ENCODE measurements at places on chromosomes 5 and 9. TPM values are rescaled to one million over a fixed set of nuclear protein-coding genes. Genes with fewer than 3 reads are reported as not detected.
A peak's percentile ranks its signal among the peaks of the same experiment; 100 is the strongest.

The PCDHB6 gene
- total RNA-seq = 0.19 TPM

The FBXO10 gene
- total RNA-seq = 3.4 TPM

The DIRAS2 gene
- total RNA-seq = not detected

The FAM78A gene
- 2.9 TPM for total RNA-seq

The MYMK gene
- not detected for total RNA-seq

The F12 gene
- total RNA-seq = 10.7 TPM

The PDGFRB gene
- total RNA-seq = 51.7 TPM

The IFNA4 gene
- total RNA-seq = not detected

The LCN9 gene
- not detected for total RNA-seq

The ORM2 gene
- not detected for total RNA-seq

- DNase-seq = no peak
- no peaks in the 10 kb centered on the region for H3K4me1 ChIP-seq
- no peaks in the 10 kb centered on the region for H3K27me3 ChIP-seq
- no peak overlapping the region for H3K4me3 ChIP-seq
- H3K36me3 ChIP-seq = no peaks in the 10 kb centered on the region
- H3K27ac ChIP-seq = no peak overlapping the region
Measured at GRCh38 chr9:87656485-87656884, 69.4 kb upstream of the CTSL start.

DNA sequence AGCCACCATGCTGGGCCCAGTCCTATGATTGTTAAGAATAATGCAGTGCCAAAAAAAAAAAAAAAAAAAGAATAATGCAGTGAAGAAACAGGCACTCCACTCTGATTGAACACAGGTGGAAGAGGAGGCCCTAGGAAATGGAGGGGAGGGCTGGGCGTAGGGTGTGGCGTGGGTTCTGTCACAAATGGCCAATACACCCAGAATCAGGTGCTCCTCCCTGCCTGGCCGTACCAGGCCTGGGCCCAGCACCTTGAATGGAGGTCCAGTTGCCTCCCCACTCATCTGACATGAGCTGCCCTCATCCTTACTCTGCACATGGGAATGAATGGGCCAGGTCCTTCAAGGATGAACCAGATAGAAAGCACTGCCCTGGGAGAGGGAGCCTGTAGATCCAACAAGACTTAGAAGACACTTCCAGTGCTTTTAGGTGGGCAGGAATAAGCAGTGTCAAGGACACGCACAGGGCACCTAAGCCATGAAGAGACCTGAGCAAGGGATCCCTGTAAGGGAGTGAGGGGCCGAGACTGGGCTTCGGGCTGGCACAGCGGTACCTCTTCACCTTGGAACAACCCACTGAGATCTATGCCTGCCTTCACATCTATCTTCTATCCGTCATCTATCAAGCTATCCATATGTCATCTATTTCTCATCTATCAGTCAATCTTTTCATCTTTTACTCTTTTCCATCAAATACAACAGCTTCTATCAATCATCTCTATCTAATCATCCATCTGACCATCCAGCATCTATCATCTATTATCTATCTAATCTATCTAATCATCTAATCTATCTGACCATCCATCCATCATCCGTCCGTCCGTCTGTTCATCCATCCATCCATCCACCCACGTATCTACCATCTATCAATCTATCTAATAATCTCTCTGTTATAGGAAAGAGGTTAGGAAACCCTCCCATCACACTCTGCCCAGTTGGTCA, 15.9 kb downstream of the NINJ1 start:
- no peak overlapping the region for H3K4me3 ChIP-seq
- no peaks in the 10 kb centered on the region for H3K27me3 ChIP-seq
- H3K36me3 ChIP-seq = peaks cover 26% of the 10 kb centered on the region
- no peak overlapping the region for H3K27ac ChIP-seq
- DNase-seq = no peak

GRCh38 chr5:73706963-73707362, 81.0 kb downstream of the ARHGEF28 start:
- no peak for DNase-seq
- no peak overlapping the region for H3K4me3 ChIP-seq
- no peaks in the 10 kb centered on the region for H3K27me3 ChIP-seq

GRCh38 chr9:70962761-70963440, 158.5 kb downstream of the TRPM3 start:
- no peak for DNase-seq
- H3K4me1 ChIP-seq = no peaks in the 10 kb centered on the region
- H3K27me3 ChIP-seq = no peaks in the 10 kb centered on the region
- H3K27ac ChIP-seq = no peak overlapping the region
- H3K4me3 ChIP-seq = no peak overlapping the region

GRCh38 chr5:67619235-67619634, 422.6 kb upstream of the CD180 start:
- DNase-seq = no peak
- H3K36me3 ChIP-seq = no peaks in the 10 kb centered on the region
- H3K4me3 ChIP-seq = no peak overlapping the region
- peaks cover 2% of the 10 kb centered on the region for H3K4me1 ChIP-seq
- H3K27me3 ChIP-seq = no peaks in the 10 kb centered on the region
- no peak overlapping the region for H3K27ac ChIP-seq

- no peak overlapping the region for H3K4me3 ChIP-seq
- H3K27ac ChIP-seq = no peak overlapping the region
- no peaks in the 10 kb centered on the region for H3K36me3 ChIP-seq
- H3K27me3 ChIP-seq = no peaks in the 10 kb centered on the region
- DNase-seq = no peak
Measured at GRCh38 chr5:137092831-137093230, 406.3 kb downstream of the SPOCK1 start.

- H3K27ac ChIP-seq = no peak overlapping the region
- no peaks in the 10 kb centered on the region for H3K36me3 ChIP-seq
- no peak overlapping the region for H3K4me3 ChIP-seq
- DNase-seq = no peak
Measured at GRCh38 chr9:69195668-69196067, 21.6 kb downstream of the TJP2 start.

GRCh38 chr9:33107762-33108161, 31.3 kb upstream of the SMU1 start:
- H3K27me3 ChIP-seq = no peaks in the 10 kb centered on the region
- DNase-seq = no peak

- peaks cover 18% of the 10 kb centered on the region for H3K36me3 ChIP-seq
- H3K27ac ChIP-seq = no peak overlapping the region
- no peak for DNase-seq
- no peaks in the 10 kb centered on the region for H3K27me3 ChIP-seq
Measured at GRCh38 chr5:43637416-43637815, 34.4 kb downstream of the NNT start.

GRCh38 chr5:92694067-92694466, 887.0 kb downstream of the NR2F1-AS1 start:
- DNase-seq = no peak
- H3K4me3 ChIP-seq = no peak overlapping the region
- no peaks in the 10 kb centered on the region for H3K27me3 ChIP-seq
- no peaks in the 10 kb centered on the region for H3K36me3 ChIP-seq
- no peaks in the 10 kb centered on the region for H3K4me1 ChIP-seq
- H3K27ac ChIP-seq = no peak overlapping the region

- DNase-seq = no peak
- no peaks in the 10 kb centered on the region for H3K27me3 ChIP-seq
- H3K4me1 ChIP-seq = peaks cover 41% of the 10 kb centered on the region
- no peaks in the 10 kb centered on the region for H3K36me3 ChIP-seq
- H3K4me3 ChIP-seq = no peak overlapping the region
Measured at GRCh38 chr9:94875300-94876020, 149.0 kb downstream of the AOPEP start.

- H3K4me1 ChIP-seq = no peaks in the 10 kb centered on the region
- no peak for DNase-seq
- no peak overlapping the region for H3K27ac ChIP-seq
- H3K4me3 ChIP-seq = no peak overlapping the region
- no peaks in the 10 kb centered on the region for H3K27me3 ChIP-seq
Measured at GRCh38 chr5:94793816-94794198, 175.3 kb downstream of the SLF1 start.

DNA sequence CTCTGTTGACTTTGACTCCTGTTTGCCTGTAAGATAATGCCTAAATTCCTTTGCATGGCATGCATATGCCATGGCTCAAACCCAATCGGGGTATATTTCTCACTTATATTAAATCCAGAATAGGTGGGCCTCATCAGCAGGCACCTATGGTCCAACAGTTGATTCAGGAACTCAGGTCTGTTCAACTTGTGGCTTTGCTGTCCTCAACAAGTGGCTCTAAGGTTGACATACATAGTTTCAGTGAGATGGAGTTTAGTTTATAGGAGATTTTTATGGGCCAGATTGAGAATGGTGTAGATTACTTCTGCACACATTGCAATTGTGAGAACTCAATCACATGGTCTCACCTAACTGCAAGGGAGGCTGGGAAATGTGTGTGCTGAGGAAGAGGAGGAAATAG, 31.6 kb upstream of the PTGER4 start:
- no peak for DNase-seq
- H3K27ac ChIP-seq = no peak overlapping the region
- H3K27me3 ChIP-seq = no peaks in the 10 kb centered on the region

DNA sequence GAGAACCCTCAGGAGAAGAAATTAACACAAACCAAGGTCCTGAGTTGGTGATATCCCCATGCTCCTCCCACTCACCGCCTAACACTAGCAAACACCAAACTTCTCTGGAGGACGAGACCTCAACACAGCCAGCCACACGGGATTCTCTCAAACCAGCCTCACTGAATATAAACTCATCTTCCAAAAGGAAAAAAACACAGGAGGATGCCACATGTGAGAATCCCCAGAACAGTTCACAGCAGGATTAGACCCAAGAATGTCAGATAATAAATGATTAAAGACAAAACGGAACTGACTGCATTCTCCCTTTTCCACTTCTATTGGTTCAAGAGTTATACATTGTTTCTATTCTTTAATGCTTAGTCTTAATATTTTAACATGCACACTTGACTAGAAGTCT, 89.2 kb downstream of the LPAR1 start:
- no peak overlapping the region for H3K27ac ChIP-seq
- DNase-seq = no peak
- no peak overlapping the region for H3K4me3 ChIP-seq
- peaks cover 18% of the 10 kb centered on the region for H3K4me1 ChIP-seq
- H3K27me3 ChIP-seq = no peaks in the 10 kb centered on the region

DNA sequence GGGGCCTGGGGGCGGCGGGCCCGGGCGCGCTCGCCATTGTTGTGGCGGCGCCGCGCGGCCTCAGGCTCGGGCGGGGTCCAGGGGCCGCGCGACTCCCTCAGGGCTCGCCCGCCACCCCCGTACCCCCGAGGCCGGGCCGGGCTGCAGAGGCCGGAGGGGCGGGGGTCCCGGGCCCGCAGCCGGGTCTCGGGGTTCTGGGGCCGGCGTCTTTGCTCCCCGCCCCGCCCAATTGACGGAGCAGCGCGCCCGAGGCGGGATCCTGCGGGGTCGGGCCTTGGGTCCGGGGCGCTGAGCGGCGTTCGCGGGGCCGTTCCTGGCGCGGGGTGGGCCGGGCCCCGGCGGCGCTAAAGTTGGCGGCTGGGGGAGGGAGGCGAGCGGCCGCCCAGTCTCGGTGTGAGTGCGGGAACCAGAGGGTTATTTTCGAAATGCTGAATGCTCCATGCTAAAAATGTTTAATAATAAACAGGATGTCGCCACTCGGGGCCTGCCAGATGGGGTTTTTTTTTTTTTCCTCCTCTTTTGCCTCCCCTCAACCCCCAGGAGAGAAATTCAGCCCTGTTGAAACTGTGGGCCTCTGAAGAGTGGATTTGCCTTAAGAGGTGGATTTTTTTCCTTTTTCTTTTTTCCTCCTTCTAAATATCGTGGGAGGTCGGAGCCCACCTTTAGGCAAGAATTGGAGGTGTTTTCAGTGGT, 724 bp downstream of the PRRC2B start:
- no peaks in the 10 kb centered on the region for H3K36me3 ChIP-seq
- peak overlapping the region; percentile 100 for H3K27ac ChIP-seq
- H3K4me1 ChIP-seq = peaks cover 40% of the 10 kb centered on the region
- no peak for DNase-seq
- no peaks in the 10 kb centered on the region for H3K27me3 ChIP-seq
- H3K4me3 ChIP-seq = peak overlapping the region; percentile 95

GRCh38 chr9:87699835-87700234, 26.1 kb upstream of the CTSL start:
- no peak overlapping the region for H3K27ac ChIP-seq
- H3K27me3 ChIP-seq = no peaks in the 10 kb centered on the region
- no peaks in the 10 kb centered on the region for H3K4me1 ChIP-seq
- no peaks in the 10 kb centered on the region for H3K36me3 ChIP-seq

DNA sequence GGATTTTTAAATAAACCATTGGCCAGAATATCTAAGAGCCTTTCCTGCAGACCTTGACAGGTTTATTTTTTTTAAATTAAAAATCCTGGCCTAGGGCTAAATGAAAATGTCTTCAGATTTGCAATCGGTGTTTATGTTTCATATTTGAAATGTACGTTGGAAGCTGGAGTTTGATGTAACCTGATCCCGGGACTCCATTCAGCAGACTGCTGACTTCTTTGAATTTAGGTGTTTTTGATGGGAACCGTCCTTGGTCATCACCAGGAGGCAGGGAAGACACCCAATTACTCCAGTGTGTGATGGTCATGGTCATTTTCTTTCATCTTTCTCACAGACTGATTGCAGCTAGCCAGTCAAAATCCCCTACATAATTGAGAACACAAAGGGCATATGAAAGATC, 60.1 kb upstream of the BRINP1 start:
- DNase-seq = no peak
- H3K36me3 ChIP-seq = no peaks in the 10 kb centered on the region
- H3K27me3 ChIP-seq = no peaks in the 10 kb centered on the region
- no peak overlapping the region for H3K27ac ChIP-seq
- no peak overlapping the region for H3K4me3 ChIP-seq

DNA sequence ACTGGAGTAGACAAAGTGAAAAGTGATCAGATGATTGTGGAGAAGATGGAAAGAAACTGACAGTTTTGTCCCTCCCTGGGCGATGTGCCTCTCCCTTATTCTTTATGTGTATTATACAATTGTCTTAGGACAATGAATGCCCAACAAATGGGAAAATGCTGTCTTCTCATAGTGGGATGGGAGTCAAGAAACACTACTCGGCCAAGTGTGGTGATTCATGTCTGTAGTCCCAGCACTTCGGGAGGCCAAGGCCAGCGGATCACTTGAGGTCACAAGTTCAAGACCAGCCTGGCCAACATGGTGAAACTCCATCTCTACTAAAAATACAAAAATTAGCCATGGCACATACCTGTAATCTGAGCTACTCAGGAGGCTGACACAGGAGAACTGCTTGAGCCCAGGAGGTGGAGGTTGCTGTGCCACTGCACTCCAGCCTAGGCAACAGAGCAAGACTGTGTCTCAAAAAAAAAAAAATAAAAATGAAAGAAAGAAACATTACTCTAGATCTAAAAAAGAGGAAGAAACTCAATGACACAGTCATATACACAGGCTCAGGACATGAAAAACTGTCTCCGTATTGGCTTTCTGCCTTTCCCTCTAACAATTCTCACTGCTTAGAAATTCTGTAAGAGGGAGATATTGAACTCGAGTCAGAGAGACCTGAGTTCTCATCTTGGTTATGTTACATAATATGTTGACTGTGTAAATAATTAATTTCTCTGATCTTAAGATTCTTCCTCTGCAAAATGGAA, 67.9 kb upstream of the TARS1 start:
- H3K27ac ChIP-seq = no peak overlapping the region
- DNase-seq = no peak
- no peaks in the 10 kb centered on the region for H3K27me3 ChIP-seq
- no peaks in the 10 kb centered on the region for H3K4me1 ChIP-seq
- no peak overlapping the region for H3K4me3 ChIP-seq

GRCh38 chr9:112771359-112772214, 21.0 kb downstream of the SNX30 start:
- H3K36me3 ChIP-seq = no peaks in the 10 kb centered on the region
- no peak overlapping the region for H3K27ac ChIP-seq
- DNase-seq = no peak
- H3K27me3 ChIP-seq = no peaks in the 10 kb centered on the region
- H3K4me1 ChIP-seq = no peaks in the 10 kb centered on the region
